Omental fat pad (tissue), 4 donors: ENCODE measurements at places on chromosomes 7 and 10.

GRCh38 chr10:99659868-99660366, 608 bp downstream of the ENTPD7 start:
- no peak for DNase-seq

DNA sequence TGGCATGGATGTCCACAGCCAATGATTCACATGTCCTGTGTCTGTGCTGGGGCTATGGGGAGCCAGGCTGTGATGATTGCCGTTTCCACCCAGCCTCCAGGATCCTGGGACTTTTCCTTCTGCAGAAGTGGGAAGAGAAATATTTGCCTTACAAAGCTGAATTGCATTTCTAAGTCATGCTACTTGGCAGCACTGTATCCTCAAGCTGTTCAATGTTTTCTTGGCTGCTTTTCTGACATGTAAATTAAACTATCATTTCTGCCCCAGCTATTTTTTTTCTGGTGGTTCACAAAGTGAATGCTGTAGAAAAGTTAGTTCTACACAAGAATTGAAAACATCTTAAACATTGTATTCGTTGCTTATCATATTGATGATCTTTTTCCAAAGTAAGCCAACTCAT, 51.9 kb upstream of the TCERG1L start:
- DNase-seq: no peak

- no peak for DNase-seq
Measured at GRCh38 chr7:47625861-47626715, 44.2 kb upstream of the TNS3 start.

DNA sequence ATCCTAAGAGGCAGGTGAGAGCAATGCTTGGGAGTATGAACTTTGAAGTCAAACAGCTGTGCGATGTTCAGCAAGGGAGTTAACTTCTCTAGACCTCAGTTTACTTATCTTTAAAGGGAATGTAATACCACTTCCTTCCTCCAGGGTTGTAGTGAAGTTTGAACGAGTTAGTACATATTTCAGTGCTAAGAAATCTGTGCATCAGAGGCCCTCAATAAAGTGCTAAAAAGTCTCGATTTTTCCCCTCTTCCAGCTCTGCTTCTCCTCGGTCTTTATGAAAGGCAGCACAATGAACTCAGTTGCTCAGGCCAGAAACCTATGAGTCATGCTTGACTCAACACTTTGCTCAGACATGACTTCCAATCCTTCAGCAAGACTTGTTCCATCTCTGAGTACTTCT, 418.9 kb downstream of the MDFIC start:
- no peak for DNase-seq

GRCh38 chr10:35907548-35907947, 265.5 kb upstream of the FZD8 start:
- DNase-seq: no peak

GRCh38 chr7:28091190-28091589, 89.4 kb downstream of the JAZF1 start:
- DNase-seq: no peak

GRCh38 chr7:22561321-22561811, 61.4 kb upstream of the STEAP1B start:
- no peak for DNase-seq

DNA sequence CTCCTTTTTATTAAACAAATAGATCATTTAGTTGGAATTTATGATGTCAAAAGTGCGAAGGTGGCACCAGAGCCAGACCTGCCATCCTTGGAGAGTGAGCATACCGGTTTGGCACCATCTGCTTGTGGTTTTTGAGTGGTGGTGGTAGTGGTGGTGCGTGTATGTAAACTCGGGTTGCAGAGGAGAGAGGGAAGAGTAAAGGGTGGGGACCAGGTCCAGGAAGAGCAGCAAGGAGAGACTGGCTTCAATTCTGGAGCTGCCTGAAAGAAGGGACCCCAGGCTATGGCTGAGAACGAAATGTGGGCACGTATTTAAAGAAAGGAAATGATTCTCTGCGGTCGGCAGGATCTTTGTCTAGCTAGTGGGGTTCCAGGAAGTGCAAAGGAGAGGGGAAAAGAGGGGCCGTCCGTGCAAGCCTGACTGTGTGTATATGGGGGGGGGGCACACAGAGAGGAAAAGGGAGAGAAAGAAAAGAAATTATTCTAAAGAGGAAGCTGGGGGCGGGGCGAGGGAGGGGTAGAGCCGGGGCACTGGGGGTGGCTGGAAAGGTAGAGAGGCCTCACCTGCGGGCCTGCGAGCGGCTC, 448 bp upstream of the GOLGA7B start:
- no peak for DNase-seq

- no peak for DNase-seq
Measured at GRCh38 chr7:152661479-152661878, 14.5 kb downstream of the XRCC2 start.

DNA sequence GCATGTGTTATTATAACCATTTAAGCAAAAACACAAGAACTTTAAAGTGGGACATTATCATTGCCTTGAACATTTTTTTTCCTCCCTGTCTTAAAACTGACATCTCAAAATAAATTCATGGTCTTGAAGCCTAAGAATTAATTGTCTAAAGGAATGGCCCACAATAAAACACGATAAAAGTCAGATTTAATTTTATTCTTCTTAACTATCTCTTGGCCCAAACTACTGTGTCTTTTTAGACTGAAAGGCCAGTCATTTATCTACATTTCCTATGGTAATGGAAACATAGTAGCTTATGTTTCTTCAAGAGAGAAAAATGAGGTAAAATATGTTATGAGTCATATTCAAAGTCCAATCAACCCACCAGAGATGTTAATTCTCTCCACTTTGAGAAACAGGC, 24.4 kb upstream of the ETV1 start:
- DNase-seq: no peak

GRCh38 chr10:88012641-88013040, 149.2 kb downstream of the PTEN start:
- DNase-seq: no peak

GRCh38 chr7:128279124-128279713, 38.1 kb downstream of the LEP start:
- no peak for DNase-seq

DNA sequence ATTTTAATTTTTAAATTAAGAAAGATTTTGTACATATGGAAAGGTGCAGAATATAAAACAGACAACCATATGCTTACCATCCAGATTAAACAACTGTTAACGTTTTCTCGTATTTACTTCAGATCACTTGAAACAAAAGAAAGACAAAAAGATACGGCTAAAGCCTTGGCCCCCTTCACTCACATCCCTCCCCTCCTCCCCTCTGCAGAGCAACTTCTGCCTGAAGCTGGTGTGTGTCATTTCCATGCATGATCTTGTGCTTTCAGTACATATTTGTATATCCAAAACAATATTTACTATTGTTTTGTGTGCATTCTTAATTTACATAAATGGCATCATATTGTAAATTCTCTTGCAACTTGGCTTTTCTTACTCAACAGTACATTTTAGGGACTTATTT, 68.5 kb upstream of the ANKRD1 start:
- no peak for DNase-seq

GRCh38 chr7:155565596-155565995, 19.2 kb upstream of the CNPY1 start:
- DNase-seq: no peak

DNA sequence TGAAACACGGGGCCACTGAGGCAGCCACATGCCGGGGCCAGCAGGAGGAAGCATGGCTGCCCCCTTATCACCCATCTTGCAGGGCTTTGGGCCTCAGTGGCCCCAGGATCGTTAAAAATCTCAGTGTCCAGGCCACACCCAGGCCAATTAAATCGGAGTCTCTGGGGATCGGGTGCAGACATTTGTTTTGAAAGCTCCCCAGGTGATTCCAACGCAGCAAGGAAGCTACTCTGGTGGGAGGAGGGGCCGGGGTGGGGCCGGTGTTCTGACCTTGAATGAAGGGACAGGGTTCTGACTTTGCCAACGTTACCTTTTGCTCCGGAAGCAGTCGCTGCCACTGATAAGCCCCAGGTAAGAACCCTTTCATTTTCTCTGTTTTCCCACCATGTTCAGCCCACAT, 412.3 kb upstream of the FOXK1 start:
- no peak for DNase-seq

- no peak for DNase-seq
Measured at GRCh38 chr10:21002091-21002878, 105.2 kb upstream of the NEBL start.

GRCh38 chr10:81280497-81281479, 594.2 kb upstream of the NRG3 start:
- no peak for DNase-seq

- DNase-seq: no peak
Measured at GRCh38 chr10:30233186-30233959, 115.7 kb downstream of the MTPAP start.

GRCh38 chr7:8260871-8261694, 884 bp downstream of the ICA1 start:
- DNase-seq: no peak

DNA sequence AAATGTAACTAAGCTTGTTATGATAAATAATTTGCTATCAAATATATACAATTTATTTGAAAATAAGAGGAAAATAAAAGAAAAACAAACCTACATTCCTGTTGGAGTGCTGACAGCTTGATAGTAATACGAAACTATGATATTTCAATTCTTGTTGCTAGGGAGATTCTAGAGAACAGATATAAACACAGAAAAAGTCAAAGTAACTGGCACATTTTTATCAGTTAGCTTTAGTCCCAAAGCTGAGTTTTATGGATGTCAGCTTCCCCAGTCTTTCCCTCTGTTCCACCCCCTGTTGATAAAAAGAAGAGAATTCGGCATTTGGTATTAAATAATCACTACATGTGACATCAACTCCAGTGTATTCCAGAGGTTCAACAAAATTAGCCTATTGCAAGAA, 1134.0 kb downstream of the XPNPEP1 start:
- DNase-seq: no peak

DNA sequence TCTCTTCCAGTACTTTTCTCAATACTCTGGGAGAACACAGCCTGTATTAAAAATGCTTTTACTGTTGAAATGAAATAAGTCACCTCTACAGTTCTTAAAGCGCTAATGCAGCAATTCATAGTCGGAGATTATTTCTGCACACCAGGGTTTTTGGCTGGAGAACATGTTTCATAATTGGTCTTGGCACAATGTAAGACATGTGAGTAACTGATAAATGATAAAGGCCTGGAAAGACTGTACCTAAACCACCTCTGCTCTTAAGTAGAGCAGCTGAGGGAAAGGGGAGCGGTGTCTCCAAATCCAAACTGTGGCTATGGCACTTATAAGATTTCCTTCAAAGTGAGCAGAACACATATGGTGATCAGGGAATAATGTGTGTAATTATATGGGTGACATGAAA, 390.3 kb upstream of the MBL2 start:
- no peak for DNase-seq

- DNase-seq: no peak
Measured at GRCh38 chr10:3484306-3485056, 300.5 kb downstream of the KLF6 start.

DNA sequence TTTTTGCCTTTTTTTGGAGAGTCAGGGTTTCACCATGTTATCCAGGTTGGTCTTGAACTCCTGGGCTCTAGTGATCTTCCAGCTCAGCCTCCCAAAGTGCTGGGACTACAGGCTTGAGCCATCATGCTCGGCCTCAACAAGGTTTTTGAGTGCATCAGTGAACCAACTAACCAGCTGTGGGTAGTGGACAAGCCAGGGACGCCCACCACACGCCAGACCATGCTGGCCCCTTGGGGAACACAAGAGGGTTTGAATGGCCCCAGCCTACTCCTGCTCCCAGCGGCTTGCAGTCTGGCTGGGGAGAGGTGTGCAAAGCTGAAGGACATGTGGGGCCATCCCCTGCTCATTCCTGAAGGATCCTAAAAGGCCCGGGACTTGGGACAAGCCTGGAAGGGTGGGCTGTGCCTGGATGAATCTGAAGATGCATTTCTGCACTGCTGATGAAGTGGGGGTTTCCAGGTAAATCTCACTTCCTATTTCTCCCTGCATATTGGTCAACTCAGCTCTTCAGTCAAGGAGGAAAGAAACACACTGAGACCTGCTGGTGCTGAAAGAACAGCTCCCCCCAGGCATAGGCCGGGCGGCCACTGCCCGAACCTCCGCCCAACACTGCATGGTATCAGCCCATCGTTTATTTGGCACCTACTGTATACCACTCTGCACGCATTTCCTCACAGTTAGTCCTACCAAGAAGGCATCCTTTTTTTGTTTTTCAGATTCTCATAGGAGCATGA, 6.9 kb downstream of the MMD2 start:
- DNase-seq: no peak

- DNase-seq: no peak
Measured at GRCh38 chr10:103969436-103969835, 2.5 kb downstream of the SLK start.

- no peak for DNase-seq
Measured at GRCh38 chr10:32937911-32938424, 20.1 kb downstream of the ITGB1 start.

DNA sequence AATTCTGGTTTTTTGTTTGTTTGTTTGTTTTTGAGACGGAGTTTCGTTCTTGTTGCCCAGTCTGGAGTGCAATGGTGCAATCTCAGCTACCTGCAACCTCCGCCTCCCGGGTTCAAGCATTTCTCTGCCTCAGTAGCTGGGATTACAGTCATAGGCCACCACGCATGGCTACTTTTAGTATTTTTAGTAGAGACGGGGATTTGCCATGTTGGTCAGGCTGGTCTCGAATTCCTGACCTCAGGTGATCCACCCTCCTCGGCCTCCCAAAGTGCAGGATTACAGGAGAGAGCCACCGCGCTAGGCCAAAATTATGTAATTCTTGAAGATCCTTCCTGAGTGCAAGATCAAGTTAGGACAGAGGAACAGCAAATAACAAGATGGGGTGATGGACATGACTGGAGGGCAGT, 719 bp downstream of the ZNF33B start:
- no peak for DNase-seq

- no peak for DNase-seq
Measured at GRCh38 chr10:88110355-88110754, 246.9 kb downstream of the PTEN start.

DNA sequence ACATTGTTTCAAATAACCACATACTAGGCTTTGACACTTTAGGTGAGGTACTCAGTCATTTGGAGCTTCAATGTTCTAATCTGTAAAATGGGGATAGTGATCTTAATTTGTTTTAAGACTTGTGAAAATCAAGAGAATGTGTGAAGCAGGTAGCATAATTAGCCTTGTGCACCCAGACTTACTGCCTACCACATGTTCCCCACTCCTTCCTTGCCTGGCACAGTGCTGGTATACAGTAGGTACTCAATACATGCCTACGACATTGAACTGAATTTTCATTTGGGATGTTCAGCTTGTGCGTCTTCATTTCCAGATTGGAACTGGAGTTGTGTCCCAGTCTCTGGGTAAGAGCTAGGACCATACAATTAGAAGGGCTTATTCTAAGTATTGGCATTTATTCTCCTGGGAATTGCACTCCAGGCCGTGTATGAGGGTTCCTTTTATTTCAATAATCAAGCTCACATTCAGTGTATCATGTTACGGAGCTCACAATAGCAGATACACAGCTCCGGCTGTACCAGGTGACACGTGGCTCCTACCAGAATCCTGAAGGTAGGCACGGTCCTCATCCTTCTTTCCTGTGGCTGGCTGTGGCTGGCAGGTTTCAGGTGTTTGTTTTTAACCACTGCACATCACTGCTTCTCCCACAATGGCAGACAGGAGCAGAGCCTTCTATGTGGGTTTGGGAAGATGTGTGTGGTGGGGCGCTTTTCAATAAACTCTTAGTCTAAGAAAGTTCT, 109.4 kb upstream of the PDCD4 start:
- no peak for DNase-seq
